Activated CD4-positive, alpha-beta T cell treated with anti-CD3 and anti-CD28 coated beads for 36 hours (primary cell): ENCODE measurements at places on chromosomes 2 and 18.

GRCh38 chr2:231604101-231604684, 11.5 kb downstream of the TEX44 start:
- DNase-seq: no peak

- no peak for DNase-seq
Measured at GRCh38 chr2:107553046-107553445, 273.6 kb upstream of the RGPD4 start.

- DNase-seq: no peak
Measured at GRCh38 chr2:201854841-201855240, 48.5 kb downstream of the CDK15 start.

DNA sequence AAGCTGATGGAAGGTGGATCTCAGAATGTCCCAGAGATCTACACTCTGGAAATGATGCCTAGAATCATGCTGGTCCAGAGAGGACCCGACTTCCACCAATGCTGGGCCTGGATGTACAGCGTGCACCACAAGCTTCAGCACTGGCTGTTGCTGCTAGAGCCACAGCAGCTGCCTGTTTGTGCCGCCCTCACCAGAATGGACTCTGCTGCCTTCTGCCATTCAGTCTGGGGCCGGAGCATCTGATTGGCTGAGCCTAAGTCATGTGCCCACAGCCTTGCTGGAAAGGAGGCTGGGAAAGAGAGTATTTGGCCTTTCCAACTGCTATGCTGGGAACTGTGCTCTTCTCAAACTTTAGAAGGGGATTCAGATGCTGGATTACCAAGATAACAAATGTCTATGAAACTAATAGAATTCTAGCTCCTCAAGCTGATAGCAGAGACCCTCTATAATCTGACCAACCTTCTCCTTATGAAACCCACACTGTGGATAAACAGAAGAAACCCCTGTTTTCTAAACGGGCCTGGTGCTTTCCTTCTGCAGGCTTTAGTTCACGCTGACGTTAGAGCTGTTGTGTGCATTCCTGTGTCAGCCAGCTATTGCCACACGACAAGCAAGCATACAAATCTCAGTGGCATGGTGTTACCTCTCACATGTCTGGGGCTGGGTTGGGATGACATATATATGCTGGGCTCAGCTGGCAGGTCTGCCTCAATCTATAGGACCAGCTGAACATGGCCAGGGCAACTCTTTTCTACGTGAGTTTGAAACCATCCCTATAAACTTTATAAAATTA, 4.1 kb upstream of the LOXHD1 start:
- DNase-seq: no peak
